Right renal pelvis (tissue), 4 donors: ENCODE measurements at places on chromosomes 11 and 22. TPM values are rescaled to one million over a fixed set of nuclear protein-coding genes. Genes with fewer than 3 reads are reported as not detected.

The ARHGAP32 gene
- polyA plus RNA-seq = 20.2 TPM

The MYOD1 gene
- polyA plus RNA-seq = not detected

The C1QTNF4 gene
- 5.4 TPM for polyA plus RNA-seq

GRCh38 chr11:130603335-130603906, 155.0 kb downstream of the ADAMTS15 start:
- no peak for DNase-seq
